Myocyte (in vitro differentiated cells): ENCODE measurements at places on chromosomes 11 and 22. TPM values are rescaled to one million over a fixed set of nuclear protein-coding genes. Genes with fewer than 3 reads are reported as not detected.

SLC22A8 gene
- total RNA-seq = not detected in 2 replicates

HSPB2 gene
- 14.6 and 15.6 TPM in 2 replicates for total RNA-seq

GLYAT gene
- total RNA-seq = not detected in 2 replicates

C1QTNF5 gene
- total RNA-seq = 71.5 and 72.1 TPM in 2 replicates

GAL gene
- not detected in 2 replicates for total RNA-seq

TUBA8 gene
- 12.6 and 20.9 TPM in 2 replicates for total RNA-seq

KCNA4 gene
- total RNA-seq = 0.05 and 0.40 TPM in 2 replicates

UCP2 gene
- 108 and 148 TPM in 2 replicates for total RNA-seq

DNA sequence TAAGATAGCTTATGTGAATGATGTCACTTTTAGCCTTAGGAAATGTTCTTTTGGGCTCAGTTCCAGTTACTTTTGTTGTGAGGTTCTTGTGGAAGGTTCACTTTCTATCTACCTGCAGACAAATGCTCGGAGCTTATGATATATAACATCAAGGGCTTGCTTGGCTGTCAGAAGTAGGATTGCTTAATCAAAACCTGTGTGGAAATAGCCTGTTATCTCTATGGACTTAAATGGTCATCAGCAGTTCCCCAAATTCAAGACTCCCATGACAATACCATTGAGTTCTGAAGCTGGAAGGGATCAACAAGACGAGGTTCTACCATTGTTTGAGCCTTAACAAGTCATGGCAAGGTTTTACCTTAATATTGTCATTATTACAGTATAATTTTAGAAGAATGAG, 43.8 kb downstream of the FLI1 start:
- no peak for DNase-seq

DNA sequence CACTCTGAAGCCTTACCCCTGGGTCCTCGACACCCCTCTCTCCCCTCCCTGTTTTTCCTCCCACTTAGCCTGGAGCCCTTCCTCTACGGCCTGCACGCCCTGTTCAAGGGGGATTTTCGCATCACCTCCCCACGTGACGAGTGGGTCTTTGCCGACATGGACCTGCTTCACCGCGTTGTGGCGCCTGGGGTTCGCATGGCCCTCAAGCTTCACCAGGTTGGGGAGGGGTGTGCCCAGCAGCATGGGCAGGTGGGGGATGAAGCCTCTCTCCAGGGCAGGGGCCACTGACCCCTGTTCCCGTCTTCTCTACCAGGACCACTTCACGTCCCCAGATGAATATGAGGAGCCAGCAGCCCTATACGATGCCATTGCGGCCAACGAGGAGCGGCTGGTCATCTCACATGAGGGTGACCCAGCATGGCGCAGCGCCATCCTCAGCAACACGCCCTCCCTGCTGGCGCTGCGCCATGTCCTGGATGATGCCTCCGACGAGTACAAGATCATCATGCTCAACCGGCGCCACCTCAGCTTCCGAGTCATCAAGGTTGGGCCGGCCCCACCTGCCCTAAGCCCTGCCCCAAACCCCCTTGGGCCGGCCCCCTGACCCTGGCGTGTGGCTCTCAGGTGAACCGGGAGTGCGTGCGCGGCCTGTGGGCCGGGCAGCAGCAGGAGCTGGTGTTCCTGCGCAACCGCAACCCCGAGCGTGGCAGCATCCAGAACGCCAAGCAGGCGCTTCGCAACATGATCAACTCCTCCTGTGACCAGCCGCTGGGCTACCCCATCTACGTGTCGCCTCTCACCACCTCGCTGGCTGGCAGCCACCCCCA, 2.8 kb upstream of the SIPA1 start:
- no peak for DNase-seq

GRCh38 chr22:37734964-37735451, 38.2 kb downstream of the TRIOBP start:
- peak; percentile 44 for DNase-seq

DNA sequence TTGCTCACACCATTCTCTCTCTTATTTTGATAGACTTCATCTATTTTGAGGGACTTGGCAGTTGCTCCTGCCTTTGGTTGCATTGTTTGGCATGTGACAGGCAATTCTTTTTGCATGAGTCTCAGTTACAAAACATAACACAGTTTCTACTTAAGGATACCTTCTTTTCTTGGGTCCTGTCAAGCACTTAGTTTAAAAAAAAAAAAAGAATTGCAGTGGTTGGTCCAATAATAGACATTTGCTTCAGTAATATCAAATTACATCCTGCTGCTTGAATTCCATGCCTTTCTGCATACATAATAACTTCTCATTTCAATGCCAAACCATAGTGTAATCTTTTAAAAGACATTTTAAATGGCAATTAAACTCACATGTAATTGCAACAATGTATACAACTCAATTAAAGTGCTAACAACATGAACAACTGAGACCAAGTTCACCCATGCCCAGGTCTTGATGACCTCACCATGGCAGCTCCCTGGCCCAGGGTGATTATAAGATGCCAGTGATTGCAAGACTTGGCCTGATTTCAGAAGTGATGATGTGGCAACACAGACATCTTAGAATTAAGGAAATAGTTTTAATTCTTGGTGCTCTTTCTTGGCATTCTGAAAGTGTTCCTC, 32.2 kb upstream of the PLET1 start:
- DNase-seq = peak; percentile 90

- DNase-seq = no peak
These were observed 8.6 kb downstream of the PPP6R3 start for GRCh38 chr11:68469122-68469521.

- DNase-seq = peak; percentile 75
These were observed 101.1 kb upstream of the PITPNB start for GRCh38 chr22:28019881-28020861.

DNA sequence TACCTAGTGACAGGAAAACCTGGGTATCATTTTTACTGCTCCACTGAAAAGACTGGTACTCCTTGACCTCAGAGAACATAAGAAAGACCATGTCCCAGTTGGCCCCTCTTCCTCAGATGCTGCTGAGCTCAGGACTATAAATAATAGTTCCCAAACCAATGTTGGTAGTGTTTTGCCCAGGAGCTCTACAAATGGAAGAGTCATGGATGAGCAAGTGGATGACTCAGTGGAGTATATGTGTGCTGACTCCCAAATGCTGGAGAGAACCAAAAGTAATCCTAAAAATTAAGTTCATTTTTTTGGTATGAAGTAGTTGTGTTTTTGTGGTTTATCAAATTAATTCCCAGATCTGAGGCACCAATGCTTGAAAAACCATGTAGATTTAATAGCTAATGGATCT, 482.0 kb downstream of the KCNA4 start:
- peak; percentile 68 for DNase-seq

- DNase-seq = no peak
These were observed 18.0 kb upstream of the BID start for GRCh38 chr22:17792299-17792698.

DNA sequence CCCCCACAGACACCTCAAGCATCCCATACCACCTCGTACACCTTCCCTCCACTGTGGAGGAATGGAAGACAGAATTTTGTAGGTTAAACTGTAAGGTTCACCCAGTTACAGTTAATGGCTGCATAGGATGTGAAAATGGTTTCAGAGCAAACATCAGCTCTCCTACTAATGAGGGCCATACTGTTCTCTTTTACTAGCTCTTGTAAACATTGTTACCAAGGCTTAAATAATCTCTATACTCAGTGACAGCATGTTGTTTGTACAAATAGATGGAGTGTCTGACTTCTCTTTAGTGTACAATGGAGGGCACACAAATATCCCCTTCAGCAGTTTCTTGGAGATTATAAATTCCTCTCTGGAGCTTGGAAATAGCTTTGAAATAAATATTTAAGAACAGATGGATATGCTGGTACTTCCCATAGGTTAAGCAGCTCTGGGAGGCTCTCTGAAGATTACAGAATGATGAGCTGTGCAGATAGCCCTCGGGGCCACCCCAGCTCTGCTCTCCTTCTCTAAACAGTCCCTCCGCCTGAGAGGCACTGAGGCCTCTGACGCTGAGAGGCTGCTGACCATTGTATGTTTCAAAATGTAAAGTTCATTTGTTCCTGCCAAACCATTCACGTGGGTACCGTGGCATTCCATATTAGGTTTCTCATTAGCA, 25.7 kb downstream of the TTC12 start:
- DNase-seq = no peak

DNA sequence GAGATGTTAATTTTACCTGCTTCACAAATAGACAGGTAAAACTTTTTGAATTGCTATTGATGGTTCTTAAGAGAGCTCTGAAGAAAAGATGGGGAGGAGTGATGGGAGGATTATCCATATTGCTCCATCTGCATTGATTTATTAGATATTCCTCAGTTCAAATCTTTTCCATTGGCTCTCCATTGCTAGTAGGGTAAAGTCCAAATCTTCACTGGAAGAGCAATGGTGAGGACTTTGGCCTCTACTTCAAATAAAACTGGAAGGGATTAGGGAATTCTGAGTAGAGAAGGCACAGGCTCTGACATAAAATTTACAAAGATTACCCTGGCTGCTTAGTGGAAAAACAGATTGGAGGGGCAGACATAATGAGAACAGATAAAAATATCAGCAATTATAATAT, 1024.1 kb downstream of the LRRC4C start:
- DNase-seq = no peak

GRCh38 chr11:119888119-119888518, 159.1 kb upstream of the NECTIN1 start:
- no peak for DNase-seq

GRCh38 chr11:124582565-124582964, 12.8 kb downstream of the OR8A1 start:
- DNase-seq = no peak

DNA sequence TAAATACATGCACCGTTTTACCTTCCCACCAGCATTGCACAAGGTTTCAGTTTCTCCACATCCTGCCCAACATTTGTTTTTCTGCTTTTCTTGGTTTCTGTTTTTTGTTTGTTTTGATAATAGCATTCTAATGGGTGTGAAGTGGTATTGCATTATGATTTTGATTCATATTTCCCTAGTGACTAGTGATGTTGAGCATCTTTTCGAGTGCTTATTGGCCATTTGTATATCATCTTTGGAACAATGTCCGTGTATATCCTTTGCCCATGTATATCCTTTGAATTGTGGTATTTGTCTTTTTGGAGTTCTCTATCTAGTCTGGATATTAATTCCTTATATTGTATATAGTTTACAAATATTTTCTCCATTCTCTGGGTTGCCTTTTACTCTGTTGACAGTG, 2914.8 kb upstream of the OR11H1 start:
- no peak for DNase-seq

- DNase-seq = no peak
These were observed 1120.7 kb downstream of the LRRC4C start for GRCh38 chr11:40338739-40339138.

- DNase-seq = no peak
These were observed 514.7 kb upstream of the CHORDC1 start for GRCh38 chr11:90737444-90738050.

DNA sequence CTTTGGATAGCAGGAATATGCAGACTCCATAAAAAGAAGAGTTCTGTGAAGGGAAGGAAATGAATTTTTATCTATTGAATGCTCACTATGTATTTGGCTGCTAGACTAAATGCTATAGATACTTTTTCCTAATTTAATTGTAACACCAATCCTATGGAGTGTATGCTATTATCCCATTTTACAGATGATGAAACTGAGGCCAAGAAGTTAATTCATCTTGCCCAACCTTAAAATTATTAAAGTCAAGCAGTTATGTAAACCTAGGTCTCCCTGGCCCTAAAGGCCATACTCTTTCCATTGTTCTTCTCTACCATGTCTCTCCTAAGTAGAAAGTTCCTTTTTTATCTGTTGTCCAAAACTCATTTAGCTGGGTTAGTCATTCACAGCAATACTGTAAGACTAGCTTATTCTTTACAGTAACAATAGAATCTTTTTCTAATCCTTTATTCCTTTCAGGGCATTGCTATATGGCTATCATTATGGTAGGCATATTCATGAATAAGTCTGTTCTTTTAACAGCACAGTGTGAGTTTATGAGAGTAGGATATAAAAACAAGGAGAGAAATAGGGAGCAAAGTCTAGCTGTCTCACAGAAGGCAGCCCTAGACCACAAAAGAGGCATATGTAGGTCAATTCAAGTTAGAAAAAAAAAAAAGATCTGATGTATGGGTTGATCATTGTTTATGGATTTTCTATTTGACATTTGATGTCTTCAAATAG, 50.5 kb downstream of the MAML2 start:
- DNase-seq = no peak

- no peak for DNase-seq
These were observed 795 bp downstream of the ZBTB3 start for GRCh38 chr11:62752994-62753735.

DNA sequence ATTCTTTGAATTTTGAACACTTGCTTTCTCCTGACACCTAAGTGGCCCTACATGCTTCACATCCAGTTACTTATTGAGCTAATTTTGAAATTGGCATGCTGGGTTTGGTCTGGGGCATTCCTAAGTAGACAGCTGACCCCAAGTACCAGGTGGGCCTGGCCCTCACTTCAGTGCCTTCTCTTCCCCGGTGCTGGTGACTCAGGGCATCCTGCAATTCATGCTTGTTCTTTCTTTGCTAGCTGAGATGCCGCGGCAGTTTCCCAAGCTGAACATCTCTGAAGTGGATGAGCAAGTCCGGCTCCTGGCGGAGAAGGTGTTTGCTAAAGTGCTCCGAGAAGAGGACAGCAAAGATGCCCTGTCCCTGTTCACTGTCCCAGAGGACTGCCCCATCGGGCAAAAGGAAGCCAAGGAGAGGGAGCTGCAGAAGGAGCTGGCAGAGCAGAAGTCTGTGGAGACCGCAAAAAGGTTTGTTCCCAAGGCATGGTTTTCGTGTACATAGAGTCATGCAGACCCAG, 6.3 kb downstream of the AMPD3 start:
- peak; percentile 63 for DNase-seq

DNA sequence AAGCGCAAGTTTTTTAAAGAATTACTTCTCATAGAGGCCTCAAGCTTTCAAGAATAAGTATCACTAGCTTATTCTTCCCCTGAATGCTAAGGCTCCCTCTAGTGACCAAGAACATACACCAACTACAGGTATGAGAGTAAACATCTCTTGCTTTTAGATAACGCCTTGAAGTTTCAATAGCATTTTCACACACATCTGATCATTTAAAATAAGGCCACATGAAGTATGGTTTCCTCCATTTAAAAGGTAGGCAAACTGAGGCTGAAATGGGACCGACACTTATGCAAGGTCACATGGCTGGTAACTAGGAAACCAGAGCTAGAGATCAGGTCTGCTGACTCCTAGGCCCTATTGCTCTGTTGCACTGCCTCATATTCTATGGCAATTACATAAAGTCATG, 66.5 kb downstream of the CCDC34 start:
- DNase-seq = peak; percentile 73

GRCh38 chr22:22706253-22706915, 62.0 kb downstream of the GGTLC2 start:
- peak; percentile 81 for DNase-seq

DNA sequence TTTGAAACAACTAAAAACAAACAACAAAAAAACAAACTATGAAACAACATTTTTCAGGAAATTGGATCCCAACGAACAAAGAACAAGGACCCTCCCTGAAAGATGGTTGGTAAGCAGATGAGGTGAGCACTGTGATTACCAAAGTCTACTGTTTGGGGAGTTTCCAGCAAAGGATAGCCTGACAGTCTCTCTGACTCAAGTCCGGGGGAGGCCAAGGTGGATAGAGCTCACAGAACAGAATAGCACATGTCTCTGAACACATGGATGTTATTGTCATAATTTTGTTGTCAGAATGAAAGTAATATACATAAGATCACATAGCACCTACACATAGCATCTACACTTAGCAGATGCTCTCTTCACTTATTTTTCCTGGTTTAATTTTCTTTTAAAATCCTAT, 501.3 kb upstream of the TENM4 start:
- no peak for DNase-seq
